CD14-positive monocyte (primary cell): ENCODE measurements at places on chromosomes 4 and X. TPM values are rescaled to one million over a fixed set of nuclear protein-coding genes. Genes with fewer than 3 reads are reported as not detected.
A peak's percentile ranks its signal among the peaks of the same experiment; 100 is the strongest.

DNA sequence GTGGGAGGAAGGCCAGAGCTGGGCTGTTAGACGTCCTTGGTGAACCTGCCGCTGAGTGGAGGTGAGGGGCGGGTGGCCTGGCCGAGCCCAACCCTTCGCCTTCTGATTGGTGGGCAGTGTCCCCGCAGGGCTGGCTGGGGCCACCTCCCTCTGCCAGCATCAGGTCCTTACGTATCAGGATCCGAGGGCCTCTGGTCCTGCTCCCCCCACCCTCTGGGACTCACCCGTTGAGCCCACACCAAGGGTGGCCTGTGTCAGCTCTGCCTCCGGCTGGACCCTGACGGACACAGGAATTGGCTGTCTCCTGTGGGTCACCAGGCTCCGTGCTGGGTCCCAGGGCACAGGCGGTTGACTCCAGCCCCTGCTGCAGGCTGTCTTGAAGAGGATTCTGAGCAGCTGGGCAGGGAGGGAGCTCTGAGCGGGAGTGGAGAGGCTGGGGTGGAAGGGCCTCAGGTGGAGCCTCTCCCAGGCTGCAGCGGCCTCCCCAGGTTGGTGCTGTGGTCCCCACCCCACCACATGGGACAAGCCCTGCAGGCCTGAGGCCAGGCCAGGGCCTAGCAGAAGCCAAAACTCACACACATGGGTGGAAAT is 58.4 kb upstream of the NKX1-1 start:
- no peak overlapping the region for H3K4me3 ChIP-seq
- no peak overlapping the region for H3K27ac ChIP-seq
- H3K4me1 ChIP-seq: no peaks in the 10 kb centered on the region
- peaks cover 7% of the 10 kb centered on the region for H3K27me3 ChIP-seq

DNA sequence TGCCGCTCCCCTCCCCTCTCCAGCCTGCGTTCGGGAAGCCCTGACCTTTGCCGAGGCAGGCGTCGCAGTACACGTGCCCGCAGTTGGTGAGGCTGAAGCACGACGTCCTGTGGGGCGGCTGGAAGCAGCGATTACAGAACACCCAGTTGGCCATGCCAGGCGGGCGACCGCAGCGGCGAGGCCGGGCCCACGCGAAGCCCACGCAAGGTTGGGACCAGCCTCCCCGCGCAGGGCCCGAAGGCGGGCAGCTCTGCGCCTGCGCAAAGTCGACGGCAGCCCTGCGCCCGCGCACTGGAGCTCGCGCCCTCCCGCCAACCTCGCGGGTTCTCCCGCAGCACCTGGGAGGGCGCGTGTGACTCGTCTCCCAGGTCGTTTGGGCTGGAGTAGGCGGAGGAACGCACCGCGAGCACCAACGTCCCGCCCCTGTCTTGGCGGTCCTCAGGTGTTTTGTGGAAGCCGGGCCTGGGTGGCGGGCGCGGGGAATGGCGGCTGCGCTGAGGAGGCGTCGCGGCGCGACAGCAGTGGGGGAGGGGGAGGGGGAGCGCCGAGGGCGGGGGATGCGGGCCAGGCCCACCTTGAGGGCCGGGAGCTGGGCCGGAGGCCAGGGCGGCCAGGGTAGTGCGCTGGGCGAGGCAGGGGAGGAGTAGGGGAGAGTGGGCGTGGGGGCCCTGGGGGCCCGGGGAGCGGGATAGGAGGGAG is at the start of gene RNF212:
RNF212 (minus strand) TSS at position 254 of the 699 bp plus-strand sequence; CDS start at position 154, 100 bp downstream.
- no peaks in the 10 kb centered on the region for H3K4me1 ChIP-seq
- peaks cover 20% of the 10 kb centered on the region for H3K27me3 ChIP-seq
- peak; percentile 17 for DNase-seq
- H3K27ac ChIP-seq: no peak within 1 kb of the TSS

GRCh38 chr4:146275370-146275769 is 61.0 kb downstream of the REELD1 start:
- no peak overlapping the region for H3K4me3 ChIP-seq
- peaks cover 4% of the 10 kb centered on the region for H3K36me3 ChIP-seq
- no peak overlapping the region for H3K27ac ChIP-seq
- H3K27me3 ChIP-seq: no peaks in the 10 kb centered on the region
- peak; percentile 61 for DNase-seq

GRCh38 chr4:41611881-41612871 is 74.2 kb downstream of the LIMCH1 start:
- no peak for DNase-seq
- H3K27me3 ChIP-seq: no peaks in the 10 kb centered on the region
- H3K27ac ChIP-seq: no peak overlapping the region

GRCh38 chr4:89254847-89255246 is 52.8 kb downstream of the GPRIN3 start:
- H3K27ac ChIP-seq: no peak overlapping the region
- H3K27me3 ChIP-seq: no peaks in the 10 kb centered on the region
- H3K4me1 ChIP-seq: no peaks in the 10 kb centered on the region
- H3K4me3 ChIP-seq: no peak overlapping the region
- no peaks in the 10 kb centered on the region for H3K36me3 ChIP-seq
- peak; percentile 59 for DNase-seq

- peaks cover 6% of the 10 kb centered on the region for H3K27me3 ChIP-seq
- H3K4me1 ChIP-seq: peaks cover 14% of the 10 kb centered on the region
- no peak overlapping the region for H3K4me3 ChIP-seq
- no peak overlapping the region for H3K27ac ChIP-seq
Observed at GRCh38 chr4:121062521-121062920, 9.8 kb downstream of the NDNF start.

DNA sequence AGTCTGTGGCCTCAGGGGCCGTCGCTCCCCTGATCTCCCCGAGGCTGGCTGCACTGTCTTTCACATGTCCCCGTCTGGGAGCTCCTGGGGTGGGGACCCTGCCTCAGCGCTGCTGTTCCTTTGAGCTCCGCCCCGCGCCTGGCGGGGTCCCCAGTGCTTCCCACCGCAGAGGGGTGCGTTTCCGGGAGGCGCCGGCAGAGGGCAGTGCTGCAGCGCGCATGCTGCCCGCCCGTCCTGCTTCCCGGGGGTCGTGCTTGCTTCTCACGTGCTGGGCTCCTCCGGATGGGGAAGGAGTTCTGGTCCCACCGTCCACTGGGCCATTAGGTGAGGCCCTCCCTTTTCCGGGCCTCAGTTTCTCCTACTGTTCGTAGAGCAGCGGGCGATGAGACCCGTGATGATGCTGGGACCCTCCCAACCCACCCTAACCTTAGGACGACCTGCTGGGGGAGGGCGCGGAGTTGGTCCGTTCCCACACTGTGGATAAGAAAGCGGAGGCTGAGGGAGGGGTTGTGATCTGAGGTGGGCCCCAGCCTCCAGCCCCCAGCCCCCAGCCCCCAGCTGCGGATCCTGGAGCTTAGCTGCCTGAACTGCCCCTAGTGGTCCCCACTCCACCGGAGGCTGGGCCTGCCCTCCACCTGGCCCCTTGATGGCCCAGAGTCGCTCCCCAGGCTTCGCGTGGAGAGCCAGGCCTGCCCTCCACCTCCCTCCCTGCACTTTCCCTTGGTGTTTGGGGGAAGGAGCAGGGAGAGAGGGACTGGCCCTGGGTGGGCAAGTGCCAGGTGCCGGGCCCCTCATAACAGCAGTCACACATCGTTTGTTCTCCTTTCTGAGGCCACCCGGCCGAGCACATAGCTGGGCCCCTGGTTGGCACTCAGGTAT is 15.3 kb downstream of the CPZ start:
- H3K4me3 ChIP-seq: no peak overlapping the region
- H3K27me3 ChIP-seq: no peaks in the 10 kb centered on the region
- H3K27ac ChIP-seq: no peak overlapping the region
- H3K36me3 ChIP-seq: no peaks in the 10 kb centered on the region
- no peak for DNase-seq

GRCh38 chr4:179595671-179596410 is 2153.6 kb upstream of the AGA start:
- H3K27me3 ChIP-seq: no peaks in the 10 kb centered on the region
- no peaks in the 10 kb centered on the region for H3K36me3 ChIP-seq
- no peak overlapping the region for H3K27ac ChIP-seq
- DNase-seq: no peak

GRCh38 chr4:84967243-84967690 is 777 bp upstream of the WDFY3 start:
- H3K4me3 ChIP-seq: peak overlapping the region; percentile 87
- peaks cover 4% of the 10 kb centered on the region for H3K27me3 ChIP-seq
- peaks cover 25% of the 10 kb centered on the region for H3K4me1 ChIP-seq
- no peaks in the 10 kb centered on the region for H3K36me3 ChIP-seq

DNA sequence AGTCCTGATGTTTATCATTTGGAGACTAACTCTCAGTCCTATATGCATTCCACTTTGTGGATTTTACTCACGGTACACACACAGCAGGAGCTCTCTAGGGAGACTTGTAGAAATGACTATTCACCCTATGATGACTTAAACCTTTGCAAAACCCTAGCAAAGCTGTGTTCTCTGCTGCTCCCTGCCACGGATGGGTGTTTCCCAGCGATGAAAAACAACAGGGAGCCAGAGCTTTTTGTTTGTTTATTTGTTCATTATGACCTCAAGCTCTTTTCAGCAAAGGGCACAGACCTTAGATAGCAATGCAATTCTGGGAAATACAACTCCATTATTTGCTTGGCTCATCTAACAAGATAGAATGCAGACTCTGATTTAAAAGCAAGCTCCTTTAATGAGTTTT is 156.6 kb downstream of the GRIA3 start:
- H3K4me3 ChIP-seq: no peak overlapping the region
- H3K4me1 ChIP-seq: no peaks in the 10 kb centered on the region
- H3K36me3 ChIP-seq: no peaks in the 10 kb centered on the region
- H3K27ac ChIP-seq: no peak overlapping the region
- no peak for DNase-seq
- H3K27me3 ChIP-seq: no peaks in the 10 kb centered on the region

- H3K27me3 ChIP-seq: no peaks in the 10 kb centered on the region
- no peaks in the 10 kb centered on the region for H3K4me1 ChIP-seq
- peak overlapping the region; percentile 45 for H3K27ac ChIP-seq
- no peak for DNase-seq
Observed at GRCh38 chr4:6834867-6835266, 52.3 kb downstream of the KIAA0232 start.

GRCh38 chrX:134760650-134761049 is 102.4 kb upstream of the PLAC1 start:
- no peak overlapping the region for H3K4me3 ChIP-seq
- no peaks in the 10 kb centered on the region for H3K4me1 ChIP-seq
- DNase-seq: no peak

- H3K4me3 ChIP-seq: peak overlapping the region; percentile 25
- H3K27me3 ChIP-seq: no peaks in the 10 kb centered on the region
- H3K36me3 ChIP-seq: no peaks in the 10 kb centered on the region
- no peak overlapping the region for H3K27ac ChIP-seq
- DNase-seq: peak; percentile 5
- H3K4me1 ChIP-seq: no peaks in the 10 kb centered on the region
Observed at GRCh38 chrX:109475174-109475891, 6.6 kb downstream of the GUCY2F start.

DNA sequence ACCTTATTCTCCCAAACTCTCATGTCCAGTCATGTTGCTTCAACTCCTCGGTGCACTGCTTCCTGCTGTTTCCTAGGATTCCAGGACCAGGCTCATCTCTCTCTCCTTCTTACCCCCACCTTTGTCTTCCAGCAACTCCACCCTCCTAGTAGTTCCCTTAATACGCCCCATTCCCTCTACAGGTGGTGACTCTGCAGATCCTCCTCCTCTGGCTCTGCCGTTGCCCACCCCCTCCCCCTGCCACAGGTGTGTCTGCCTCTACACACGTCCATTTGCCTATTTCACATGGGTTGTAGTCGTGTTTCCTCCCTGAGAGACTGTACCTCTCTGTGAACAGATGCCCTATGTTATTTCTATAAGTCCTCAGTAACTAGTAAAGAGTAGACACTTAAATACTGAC is 32.4 kb downstream of the CDS1 start:
- DNase-seq: no peak
- H3K36me3 ChIP-seq: no peaks in the 10 kb centered on the region
- H3K4me1 ChIP-seq: peaks cover 7% of the 10 kb centered on the region
- no peak overlapping the region for H3K27ac ChIP-seq
- no peaks in the 10 kb centered on the region for H3K27me3 ChIP-seq

DNA sequence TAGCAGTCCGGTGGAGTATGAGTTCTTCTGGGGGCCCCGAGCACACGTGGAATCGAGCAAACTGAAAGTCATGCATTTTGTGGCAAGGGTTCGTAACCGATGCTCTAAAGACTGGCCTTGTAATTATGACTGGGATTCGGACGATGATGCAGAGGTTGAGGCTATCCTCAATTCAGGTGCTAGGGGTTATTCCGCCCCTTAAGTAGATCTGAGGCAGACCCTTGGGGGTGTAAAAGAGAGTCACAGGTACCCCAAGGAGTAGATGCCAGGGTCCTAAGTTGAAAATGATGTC is 852 bp downstream of the MAGEH1 start:
- H3K4me3 ChIP-seq: peak overlapping the region; percentile 25
- H3K4me1 ChIP-seq: peaks cover 19% of the 10 kb centered on the region
- no peaks in the 10 kb centered on the region for H3K27me3 ChIP-seq
- no peak for DNase-seq

DNA sequence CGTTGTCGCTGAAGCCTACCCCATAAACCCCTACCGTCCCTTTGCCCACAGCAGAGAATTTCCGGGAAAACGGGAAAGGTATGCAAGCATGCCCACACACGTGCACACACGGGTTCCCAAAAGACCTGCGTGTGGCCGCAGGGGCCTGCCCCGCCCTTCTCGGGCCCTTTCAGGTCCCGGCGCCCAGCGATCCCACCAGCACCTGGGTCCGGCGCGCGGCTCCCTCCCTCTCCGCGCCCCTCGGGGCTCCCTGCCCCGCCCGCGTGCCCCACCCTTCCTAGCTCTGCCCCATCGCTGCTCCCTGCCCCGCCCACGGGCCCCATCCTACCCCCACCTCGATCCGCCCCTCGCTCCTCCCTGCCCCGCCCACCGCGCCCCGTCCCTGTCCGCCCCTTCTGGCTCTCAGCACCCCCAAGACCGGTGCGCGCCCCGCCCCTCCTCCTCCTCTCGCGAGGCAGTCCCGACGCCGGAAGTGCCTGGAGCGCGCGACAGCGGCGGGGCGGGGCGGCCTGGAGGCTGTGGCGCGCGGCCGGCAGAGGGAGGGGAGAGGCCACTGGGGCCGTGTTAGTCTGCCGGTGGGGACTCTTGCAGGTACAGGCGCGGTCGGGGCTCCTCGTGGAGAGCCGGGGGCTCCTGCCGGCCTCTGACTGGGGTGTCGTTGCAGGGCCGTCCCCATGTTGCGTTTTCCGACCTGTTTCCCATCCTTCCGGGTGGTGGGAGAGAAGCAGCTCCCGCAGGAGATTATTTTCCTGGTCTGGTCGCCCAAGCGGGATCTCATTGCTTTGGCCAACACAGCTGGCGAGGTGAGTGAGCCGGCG is at the start of gene ANAPC4:
ANAPC4 (plus strand) TSS at position 510 of the 818 bp plus-strand sequence; CDS start at position 675, 165 bp downstream.
- DNase-seq: peak; percentile 78
- H3K36me3 ChIP-seq: peaks cover 23% of the 10 kb centered on the region
- H3K27me3 ChIP-seq: no peaks in the 10 kb centered on the region
- peak within 1 kb of the TSS; percentile 97 for H3K4me3 ChIP-seq

- no peaks in the 10 kb centered on the region for H3K36me3 ChIP-seq
- no peak for DNase-seq
- no peaks in the 10 kb centered on the region for H3K27me3 ChIP-seq
- no peak overlapping the region for H3K27ac ChIP-seq
- H3K4me1 ChIP-seq: peaks cover 18% of the 10 kb centered on the region
Observed at GRCh38 chr4:176186671-176187395, 8.6 kb downstream of the SPATA4 start.

GRCh38 chr4:151035328-151035727 is 20.2 kb upstream of the LRBA start:
- no peak overlapping the region for H3K4me3 ChIP-seq
- H3K4me1 ChIP-seq: peaks cover 10% of the 10 kb centered on the region

The PLK4 gene
- 0.34 TPM for polyA plus RNA-seq

The CHIC2 gene
- 83.3 TPM for polyA plus RNA-seq

The CLDN34 gene
- polyA plus RNA-seq: not detected

The PCDH18 gene
- polyA plus RNA-seq: not detected

The DDX53 gene
- not detected for polyA plus RNA-seq

The SHROOM3 gene
- polyA plus RNA-seq: under 0.01 TPM in 1 of 2 replicates, not detected in the other

The SEPTIN6 gene
- 31.1 TPM for polyA plus RNA-seq

The KLB gene
- not detected in 2 replicates for polyA plus RNA-seq
